ENCODE measurements at places on chromosomes 13 and 19.

GRCh38 chr13:111177921-111178320 is 62.8 kb downstream of the ARHGEF7 start:
- DNase-seq = no peak

DNA sequence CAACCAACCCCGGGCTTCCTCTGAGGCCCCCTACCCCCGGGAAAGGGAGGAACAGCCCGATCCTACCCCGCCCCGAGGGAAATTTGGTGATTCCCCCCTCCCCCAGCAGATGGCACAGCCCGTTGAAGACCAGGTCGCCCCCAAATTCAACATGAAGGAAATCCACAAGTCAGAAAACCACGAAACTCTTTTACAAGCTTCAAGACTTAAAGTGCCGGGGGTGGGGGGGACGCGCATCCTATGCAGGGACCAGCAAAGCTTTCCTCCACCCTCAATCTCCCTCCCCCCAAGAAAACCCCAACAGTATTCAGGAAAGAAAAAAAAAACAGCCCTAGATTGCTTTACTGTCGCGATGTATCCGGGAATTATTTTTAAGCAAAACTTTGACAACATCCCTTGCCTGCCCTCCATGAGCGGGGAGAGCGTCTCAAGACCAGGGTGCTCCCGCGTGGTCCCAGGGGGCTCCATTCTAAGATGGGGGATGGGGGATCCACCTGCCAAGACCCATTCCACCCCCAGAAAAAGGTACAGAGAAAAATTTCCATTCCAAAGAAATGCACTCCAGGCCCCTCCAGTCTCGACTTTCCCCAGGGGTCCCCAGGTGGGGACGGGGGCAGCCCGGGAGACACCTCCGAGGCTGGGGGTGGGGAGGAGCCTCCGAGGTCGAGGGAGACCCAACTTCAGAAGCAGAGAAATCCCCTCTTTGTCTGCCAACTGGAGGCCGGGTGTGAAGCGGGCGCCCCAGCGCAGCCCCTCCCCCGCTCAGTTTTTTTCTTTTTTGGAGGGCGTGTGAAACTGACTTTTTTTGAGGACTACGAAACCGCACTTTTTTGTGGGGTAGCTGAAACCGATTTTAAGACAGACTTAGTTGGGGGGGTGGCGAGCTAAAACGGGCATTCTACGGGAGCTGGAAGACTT is 1.5 kb downstream of the TCF3 start:
- no peak for DNase-seq

DNA sequence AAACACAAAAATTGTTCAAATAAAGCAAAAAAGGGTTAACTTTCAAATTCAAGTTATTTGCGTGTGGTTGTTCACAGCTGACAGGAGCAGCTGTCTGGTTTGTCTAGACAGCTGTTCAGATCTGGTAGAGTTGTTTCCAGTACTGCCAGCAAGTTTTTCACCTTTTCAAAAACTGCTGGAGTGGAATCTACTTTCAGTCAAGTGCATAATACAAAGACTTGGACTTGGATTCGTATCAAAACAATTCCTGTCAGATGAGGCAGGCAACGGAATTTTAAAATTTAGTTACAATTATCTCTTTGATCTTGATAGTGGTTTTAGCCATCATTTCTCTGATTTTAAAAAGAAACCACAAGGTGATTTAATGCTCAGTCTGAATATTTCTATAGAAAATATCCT is 51.7 kb upstream of the EEF1AKMT1 start:
- DNase-seq = no peak

DNA sequence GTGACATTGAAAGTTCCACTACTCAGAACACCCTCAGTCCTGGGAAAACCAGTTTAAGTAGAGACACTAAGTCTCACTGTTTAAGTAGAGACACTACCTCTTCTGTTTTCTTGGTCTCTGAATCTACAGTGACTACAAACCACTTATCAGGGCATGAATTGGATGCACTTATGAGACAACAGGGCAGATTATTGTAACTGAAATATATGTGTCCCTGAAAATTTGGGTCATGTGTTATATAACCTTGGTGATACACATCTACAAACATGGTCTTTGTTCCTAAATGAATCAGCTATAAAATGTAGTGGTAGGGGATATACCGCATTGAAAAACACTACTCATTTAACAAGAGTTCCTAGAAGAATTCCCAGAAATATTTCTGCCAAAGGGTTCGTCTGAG is 55.7 kb downstream of the SERP2 start:
- DNase-seq = no peak

GRCh38 chr19:15297416-15298224 is 34.7 kb downstream of the BRD4 start:
- no peak for DNase-seq

DNA sequence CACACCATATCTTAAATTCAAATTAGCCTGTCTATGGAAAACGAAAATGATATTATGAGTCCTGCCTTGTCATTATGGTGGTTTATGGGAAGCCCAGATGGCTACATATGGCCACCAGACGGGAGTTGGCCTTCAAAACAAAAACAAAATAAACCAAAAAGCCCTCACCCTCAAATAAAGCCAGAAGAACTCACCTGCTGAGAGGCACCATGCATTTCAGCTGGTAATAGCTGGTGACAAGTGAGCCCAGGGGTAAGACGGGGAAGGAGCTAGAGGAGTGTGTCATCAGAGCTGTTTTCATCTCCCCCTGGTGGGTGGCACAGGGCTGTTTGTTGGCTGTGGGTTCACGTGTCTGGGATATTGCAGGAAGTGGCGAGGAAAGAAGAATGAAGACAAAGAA is 152.9 kb downstream of the EFNB2 start:
- DNase-seq = peak; percentile 5

DNA sequence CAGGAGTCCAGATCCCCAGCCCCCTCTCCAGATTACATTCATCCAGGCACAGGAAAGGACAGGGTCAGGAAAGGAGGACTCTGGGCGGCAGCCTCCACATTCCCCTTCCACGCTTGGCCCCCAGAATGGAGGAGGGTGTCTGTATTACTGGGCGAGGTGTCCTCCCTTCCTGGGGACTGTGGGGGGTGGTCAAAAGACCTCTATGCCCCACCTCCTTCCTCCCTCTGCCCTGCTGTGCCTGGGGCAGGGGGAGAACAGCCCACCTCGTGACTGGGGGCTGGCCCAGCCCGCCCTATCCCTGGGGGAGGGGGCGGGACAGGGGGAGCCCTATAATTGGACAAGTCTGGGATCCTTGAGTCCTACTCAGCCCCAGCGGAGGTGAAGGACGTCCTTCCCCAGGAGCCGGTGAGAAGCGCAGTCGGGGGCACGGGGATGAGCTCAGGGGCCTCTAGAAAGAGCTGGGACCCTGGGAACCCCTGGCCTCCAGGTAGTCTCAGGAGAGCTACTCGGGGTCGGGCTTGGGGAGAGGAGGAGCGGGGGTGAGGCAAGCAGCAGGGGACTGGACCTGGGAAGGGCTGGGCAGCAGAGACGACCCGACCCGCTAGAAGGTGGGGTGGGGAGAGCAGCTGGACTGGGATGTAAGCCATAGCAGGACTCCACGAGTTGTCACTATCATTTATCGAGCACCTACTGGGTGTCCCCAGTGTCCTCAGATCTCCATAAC is at the start of gene APOE:
TSS of gene APOE (plus strand) at position 360 of the 724 bp plus-strand sequence. CDS start 829 bp downstream, outside the sequence.
- DNase-seq = no peak

GRCh38 chr19:35045667-35046300 is 4.3 kb downstream of the HPN start:
- peak; percentile 40 for DNase-seq

- DNase-seq = no peak
These were observed 9.2 kb downstream of the NTN5 start for GRCh38 chr19:48663667-48664066.

DNA sequence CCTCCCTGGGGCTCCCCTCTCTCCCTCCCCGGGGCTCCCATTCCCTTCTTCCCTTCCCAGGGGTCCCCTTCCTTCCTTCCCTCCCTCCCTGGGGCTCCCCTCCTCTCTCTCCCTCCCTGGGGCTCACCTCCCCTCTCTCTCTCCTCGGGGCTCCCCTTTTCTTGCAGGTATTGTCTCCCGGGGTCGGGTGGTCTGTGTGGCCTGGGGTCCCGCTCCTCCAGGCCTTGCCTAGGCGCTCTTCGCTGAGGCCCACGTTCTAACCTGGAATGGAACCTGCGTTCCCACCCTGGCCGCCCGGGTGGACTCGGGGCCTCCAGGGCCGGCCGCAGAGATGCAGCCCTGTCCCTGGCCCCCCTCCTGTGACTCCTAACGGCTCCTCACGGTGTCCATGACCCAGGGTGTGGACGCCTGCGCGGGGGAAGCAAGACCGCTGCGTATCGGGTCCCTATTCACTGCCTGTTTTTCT is 940 bp upstream of the DCUN1D2 start:
- DNase-seq = peak; percentile 9

- peak; percentile 70 for DNase-seq
These were observed 6.6 kb upstream of the FBXW9 start for GRCh38 chr19:12703046-12703445.

GRCh38 chr13:110989331-110989730 is 74.5 kb upstream of the ANKRD10 start:
- no peak for DNase-seq

- no peak for DNase-seq
These were observed 343.1 kb downstream of the MZT1 start for GRCh38 chr13:72384186-72384823.

GRCh38 chr19:1783874-1784273 is 28.2 kb downstream of the ATP8B3 start:
- DNase-seq = no peak

- no peak for DNase-seq
These were observed 128.3 kb upstream of the LSM14A start for GRCh38 chr19:34044021-34044420.

GRCh38 chr19:32168111-32168510 is 177.3 kb upstream of the ZNF507 start:
- DNase-seq = no peak

DNA sequence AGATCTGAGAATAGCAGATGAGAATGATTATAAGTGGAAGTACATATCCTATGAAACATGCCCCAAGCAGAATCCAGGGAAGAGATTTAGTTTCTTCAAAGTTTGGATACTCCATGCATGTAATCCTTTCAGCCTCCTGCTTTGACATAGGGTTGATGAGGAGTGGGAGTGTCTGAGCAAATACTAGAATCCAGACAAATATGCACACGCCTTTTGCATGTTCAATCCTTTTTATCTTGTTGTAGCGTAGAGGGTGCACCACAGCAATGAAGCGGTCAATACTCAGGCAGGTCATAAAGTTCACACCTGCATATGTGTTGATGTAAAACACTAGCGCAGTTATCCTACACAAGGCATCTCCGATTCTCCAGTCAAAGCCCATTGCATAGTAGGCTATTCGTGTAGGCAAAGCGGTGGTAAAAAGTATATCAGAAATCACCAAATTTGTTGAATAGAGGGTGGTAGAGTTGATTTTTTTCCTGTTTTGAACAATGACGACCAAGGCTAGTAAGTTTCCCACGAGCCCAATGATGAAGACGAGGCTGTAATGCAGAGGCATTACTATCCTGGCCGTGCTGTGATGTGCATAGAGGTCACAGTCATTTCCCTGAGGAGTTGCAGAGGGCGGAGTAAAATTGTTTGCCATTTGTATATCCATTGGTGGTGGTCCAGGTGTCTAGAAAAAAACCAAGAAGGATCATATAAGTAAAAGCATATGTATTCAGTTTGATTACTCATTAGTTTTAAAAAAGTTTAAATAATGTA is 11.5 kb downstream of the GPR183 start:
- DNase-seq = no peak

GRCh38 chr19:45693106-45693788 is 781 bp downstream of the QPCTL start:
- DNase-seq = peak; percentile 75

GRCh38 chr13:24684600-24684998 is 4.4 kb downstream of the ATP12A start:
- no peak for DNase-seq

- DNase-seq = no peak
These were observed 42.0 kb downstream of the CYSLTR2 start for GRCh38 chr13:48695776-48696175.

DNA sequence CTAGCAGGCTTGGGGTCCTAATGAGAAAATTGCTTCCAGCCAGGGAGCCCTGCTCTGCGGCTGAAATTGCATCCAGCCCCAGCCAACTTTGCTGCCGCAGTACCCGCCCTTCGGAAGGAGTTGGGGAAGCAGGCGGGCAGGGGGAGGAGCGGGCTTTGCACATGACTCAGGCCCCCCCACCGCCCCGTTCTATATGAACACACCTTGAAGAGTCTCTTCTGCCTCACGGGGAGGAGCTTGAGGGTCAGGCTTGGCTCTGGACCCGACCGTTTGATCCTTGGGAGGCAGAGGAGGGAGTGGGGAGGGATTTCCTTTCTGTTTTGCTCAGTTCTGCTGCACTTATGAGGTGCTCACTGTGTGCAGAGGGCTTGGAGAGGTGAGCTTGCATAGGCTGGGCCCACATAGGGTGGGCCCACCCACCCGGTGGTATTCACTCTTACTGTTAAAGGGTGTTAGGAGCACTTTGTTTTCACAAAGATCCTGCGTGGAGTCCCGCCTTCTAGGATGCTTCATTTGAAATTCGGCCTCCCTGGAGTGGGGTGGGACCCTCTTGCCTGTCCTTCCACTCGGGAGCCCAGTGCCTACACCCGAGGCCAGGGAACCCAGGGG is 46.5 kb downstream of the LYL1 start:
- no peak for DNase-seq
